A549 (cell line): ENCODE measurements at places on chromosomes 7 and 10.

DNA sequence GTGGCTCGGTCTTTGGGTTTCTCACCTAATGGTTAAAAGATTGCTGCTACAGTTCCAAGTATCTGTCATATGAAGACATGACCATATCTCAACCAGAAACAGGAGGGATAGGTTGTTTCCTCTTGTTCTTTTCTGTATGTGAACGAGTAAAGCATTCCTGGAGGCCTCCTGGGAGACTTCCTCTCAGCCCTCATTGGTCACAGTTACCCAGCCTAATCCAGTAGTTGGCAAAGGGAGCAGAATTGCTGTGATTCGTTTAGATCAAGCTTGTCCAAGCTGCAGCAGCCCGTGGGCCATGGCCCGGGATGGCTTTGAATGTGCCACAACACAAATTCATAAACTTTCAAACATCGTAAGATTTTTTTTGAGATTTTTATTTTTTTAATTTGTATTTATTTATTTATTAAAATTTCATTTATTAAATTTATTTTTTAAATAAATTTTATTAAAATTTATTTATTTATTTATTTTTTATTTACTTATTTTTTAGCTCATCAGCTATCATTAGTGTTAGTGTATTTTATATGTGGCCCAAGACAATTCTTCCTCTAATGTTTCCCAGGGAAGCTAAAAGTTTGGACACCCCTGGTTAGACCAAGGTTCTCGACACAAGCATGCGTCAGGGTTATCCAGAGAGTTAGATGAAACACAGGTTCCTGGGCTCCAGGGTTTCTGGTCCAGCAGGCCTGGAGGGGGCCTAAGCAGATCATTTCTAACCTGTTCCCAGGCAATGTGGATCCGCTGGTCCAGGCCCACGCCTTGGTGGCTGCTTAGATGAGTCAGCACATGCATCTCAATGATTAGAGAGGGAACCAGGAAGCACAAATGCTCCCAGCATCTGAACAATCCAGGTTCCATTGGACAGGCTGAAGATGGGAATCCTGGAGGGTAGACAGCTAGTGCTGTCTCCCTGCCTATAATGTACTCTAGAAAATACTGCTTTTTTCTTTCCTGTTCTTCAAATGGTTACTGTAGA lies 25.6 kb downstream of the CDC123 start:
- DNase-seq: peak; percentile 12

GRCh38 chr7:28301148-28301641 lies 111.1 kb upstream of the CREB5 start:
- no peak for DNase-seq

- no peak for DNase-seq
Measured at GRCh38 chr7:1428941-1429501, 30.2 kb downstream of the MICALL2 start.

- DNase-seq: no peak
Measured at GRCh38 chr7:18520450-18521235, 25.1 kb downstream of the HDAC9 start.

- peak; percentile 71 for DNase-seq
Measured at GRCh38 chr10:29160150-29160617, 128.7 kb upstream of the LYZL1 start.

- no peak for DNase-seq
Measured at GRCh38 chr10:127984945-127985344, 78.0 kb downstream of the PTPRE start.

GRCh38 chr10:1737222-1738061 lies at the start of gene ADARB2:
ADARB2 (minus strand) TSS chr10:1737525.
- no peak for DNase-seq

DNA sequence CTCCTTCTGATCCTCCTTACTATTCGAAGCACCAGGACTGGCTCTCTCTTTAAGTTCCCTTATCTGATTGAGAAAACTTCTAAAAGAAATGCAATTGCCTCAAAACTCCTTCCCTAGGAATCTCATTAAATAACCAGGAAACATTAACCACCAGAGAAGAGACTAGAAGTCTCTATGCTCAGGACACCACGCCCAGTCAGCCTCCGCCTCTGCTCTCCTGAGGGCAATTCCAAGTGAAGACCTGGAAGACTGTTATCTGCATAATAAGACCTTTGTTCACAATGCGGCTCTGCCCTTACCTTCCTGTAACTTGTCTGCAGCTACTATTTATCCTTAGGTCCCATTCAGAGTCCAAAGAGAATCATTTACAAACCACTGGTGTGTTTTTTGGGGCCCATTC lies 78.8 kb downstream of the ELMO1 start:
- DNase-seq: no peak

GRCh38 chr10:67978749-67979148 lies 94.3 kb downstream of the SIRT1 start:
- no peak for DNase-seq

DNA sequence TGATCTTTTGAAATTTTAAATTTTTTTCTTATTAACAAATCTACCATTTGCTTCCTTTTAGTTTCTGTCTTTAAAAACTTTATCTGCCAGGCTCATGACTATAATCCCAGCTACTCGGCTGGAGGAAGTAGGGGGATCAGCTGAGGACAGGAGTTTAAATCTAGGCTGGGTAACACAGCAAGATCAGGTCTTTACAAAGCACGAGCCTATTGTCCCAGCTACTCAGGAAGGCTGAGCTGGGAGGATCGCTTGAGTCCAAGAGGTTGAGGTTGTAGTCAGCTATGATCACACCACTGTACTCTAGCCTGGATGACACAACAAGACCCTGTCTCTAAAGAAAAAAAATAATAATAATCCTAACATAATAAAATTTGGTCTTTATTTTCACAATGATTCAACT lies 17.5 kb downstream of the DPY19L1 start:
- DNase-seq: no peak

DNA sequence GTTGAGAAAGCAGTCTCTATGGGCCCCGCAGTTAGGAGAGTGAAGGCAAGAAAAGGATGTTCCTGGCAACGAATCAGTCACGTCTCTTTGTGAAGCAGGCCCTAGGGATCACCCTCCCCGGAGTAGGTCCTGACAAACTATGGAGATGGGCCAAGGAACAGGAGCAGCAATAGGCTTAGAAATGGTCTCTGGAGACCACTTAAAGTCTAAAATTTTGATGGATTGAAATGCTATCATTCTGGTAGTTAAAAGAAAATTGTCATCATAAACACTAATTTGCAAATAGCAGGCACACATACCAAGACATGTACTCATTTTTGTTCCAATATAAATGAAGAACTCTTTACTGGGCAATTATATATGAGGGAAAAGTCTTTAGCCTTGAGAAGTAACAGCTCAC lies 123.5 kb downstream of the ITGB8 start:
- no peak for DNase-seq

DNA sequence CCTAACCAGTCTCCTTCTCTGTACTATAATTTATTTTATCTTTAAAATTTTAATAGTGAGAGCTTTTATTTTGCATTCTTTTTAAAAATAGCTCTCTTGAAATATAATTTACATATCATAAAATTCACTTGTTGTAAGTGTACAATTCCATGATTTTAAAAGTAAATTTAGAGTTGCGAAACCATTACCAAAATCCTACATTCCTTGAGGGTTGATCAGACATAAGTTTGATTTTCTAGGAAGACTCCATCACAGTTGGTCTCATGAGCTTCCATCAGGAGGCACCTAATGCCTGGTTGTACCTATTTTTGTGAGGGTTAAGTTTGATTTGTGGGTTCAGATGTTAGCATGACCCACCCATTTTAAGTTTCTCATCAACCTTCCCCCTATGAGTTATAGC lies 108.1 kb downstream of the BMPER start:
- no peak for DNase-seq

DNA sequence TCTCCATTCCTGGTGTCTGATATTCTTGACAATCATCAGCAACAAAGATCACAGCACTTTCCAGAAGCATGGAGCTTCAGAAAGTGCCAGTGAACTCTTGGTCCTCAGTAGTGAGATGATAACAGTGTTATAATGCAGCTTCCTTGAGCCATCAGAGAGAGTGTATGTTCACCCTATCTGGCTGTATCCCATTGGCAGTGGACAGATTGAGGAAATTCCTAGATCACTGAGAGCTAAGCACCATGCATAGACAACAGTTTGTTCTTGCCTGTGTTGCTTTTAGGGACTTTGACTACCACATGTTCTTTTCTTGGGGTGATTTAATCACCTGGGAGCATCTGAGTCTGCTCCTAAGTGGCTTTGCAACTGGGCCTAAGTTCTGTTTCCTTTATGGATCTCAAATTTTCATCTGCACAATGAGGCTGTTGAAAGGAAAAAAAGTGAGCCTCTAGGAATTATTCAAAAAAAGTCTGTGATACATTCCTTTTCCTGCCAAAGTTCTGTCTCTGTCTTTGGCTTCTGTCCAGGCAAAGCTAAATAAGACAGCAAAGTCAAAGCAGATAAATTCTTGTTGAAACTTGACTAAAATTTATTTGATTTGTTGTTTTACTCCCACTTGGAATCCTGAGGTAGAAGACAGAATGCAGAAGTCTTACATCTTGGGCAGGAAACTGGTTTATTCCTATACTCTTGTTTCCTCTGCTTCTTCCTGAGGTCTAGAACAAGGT lies 14.5 kb upstream of the ZNF282 start:
- DNase-seq: no peak

GRCh38 chr10:557792-558328 lies 131.6 kb downstream of the DIP2C start:
- peak; percentile 53 for DNase-seq

- DNase-seq: no peak
Measured at GRCh38 chr10:108338146-108338545, 1173.6 kb upstream of the SORCS1 start.

- no peak for DNase-seq
Measured at GRCh38 chr10:59234194-59234593, 57.8 kb downstream of the PHYHIPL start.

- no peak for DNase-seq
Measured at GRCh38 chr10:86654411-86655172, at the start of gene OPN4. OPN4 (plus strand) TSS chr10:86654547; CDS start chr10:86654784, 237 bp downstream.

GRCh38 chr10:77756319-77757232 lies 119.0 kb upstream of the KCNMA1 start:
- DNase-seq: peak; percentile 68

GRCh38 chr10:103776878-103777591 lies 78.3 kb downstream of the SH3PXD2A start:
- no peak for DNase-seq

GRCh38 chr7:22356010-22356691 lies 803 bp downstream of the RAPGEF5 start:
- DNase-seq: no peak

GRCh38 chr10:9505546-9505945 lies 1451.1 kb downstream of the GATA3 start:
- no peak for DNase-seq

DNA sequence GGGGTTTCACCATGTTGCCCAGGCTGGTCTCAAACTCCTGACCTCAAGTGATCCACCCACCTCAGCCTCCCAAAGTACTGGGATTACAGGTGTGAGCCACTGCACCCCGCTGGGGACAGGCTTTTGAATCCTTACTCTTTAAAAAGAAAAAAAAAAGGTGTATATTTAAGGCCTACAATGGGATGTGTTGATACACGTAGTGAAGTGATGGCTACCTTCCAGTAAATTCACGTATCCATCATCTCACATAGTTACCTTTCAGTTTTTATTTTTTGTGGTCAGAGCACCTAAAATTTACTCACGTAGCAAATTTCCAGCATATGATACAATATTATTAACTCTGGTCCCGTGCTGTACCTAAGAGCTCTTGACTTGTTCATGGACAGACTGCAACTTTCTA lies 119.5 kb upstream of the INSYN2A start:
- DNase-seq: no peak

DNA sequence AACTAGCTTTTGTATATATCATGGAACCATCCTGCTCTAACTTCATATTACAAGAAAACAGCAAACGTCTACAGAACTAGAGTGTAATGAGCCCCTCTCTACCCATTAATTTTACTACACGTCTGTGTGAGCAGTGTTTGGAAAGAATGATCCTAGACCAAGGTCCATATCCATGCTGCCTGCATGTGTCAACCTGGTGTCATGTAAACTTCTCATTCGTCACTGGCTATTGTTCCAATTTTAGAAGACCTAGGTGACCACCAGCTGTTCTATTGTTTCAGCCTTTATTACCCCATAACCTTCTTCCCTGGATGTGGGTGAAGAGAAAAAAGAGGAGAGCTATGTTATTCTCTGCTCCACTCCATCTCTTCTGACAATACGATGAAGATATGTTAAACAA lies 77.1 kb downstream of the CREM start:
- no peak for DNase-seq

DNA sequence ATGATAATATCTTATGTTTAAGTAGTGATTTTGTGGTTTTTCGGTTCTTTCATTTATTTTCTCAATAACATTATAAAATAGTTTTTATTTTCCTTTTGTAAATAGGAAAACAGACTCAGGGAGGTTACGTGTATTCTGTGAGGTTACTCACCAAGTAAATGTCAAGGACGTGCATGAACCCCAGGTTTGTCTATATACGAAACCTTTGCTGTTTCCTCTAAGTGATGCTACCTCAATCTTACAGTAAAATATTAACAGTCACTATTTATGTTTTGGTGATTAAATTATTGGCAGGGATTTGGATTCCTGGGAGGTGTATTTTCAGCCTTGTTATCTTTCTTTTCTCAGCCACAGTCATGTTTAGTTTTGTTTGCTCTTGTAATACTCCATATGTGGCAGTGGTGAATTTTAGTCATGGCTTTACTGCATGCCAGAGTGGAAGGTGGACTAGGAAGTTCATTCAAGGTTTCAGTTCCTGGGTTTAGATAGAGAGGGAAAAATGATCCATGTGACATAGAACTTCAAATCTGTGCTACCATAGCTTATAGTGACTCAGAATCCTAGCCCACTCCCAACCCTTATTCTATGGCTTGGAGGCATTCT lies 139.9 kb downstream of the ARL4A start:
- peak; percentile 34 for DNase-seq

GRCh38 chr7:137839903-137840779 lies 6.6 kb downstream of the DGKI start:
- DNase-seq: no peak

GRCh38 chr10:83585686-83586085 lies 553.6 kb upstream of the GHITM start:
- DNase-seq: no peak

GRCh38 chr10:124152139-124153022 lies 59.0 kb upstream of the CHST15 start:
- DNase-seq: peak; percentile 94

DNA sequence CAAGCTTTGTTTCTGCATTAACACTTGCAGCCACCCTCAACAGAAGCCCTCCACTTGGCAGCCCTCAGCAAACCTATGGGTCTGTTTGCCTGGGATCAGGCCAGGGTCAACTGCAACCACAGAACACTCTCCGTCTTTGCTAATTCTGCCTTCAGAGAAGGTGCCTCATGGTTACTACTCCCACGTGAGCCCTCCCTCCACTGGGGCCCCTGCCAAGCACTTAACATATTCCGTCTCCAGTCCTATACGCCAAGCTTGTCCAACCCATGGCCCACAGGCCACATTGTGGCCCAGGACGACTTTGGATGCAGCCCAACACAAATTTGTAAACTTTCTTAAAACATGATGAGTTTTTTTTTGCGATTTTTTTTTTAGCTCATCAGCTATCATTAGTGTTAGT lies 54.7 kb downstream of the HSPA12A start:
- DNase-seq: no peak
